NCI-H1436 treated with DMSO at 0.1 percent for 48 hours (cell line): ENCODE measurements at places on chromosomes 12 and 14.

DNA sequence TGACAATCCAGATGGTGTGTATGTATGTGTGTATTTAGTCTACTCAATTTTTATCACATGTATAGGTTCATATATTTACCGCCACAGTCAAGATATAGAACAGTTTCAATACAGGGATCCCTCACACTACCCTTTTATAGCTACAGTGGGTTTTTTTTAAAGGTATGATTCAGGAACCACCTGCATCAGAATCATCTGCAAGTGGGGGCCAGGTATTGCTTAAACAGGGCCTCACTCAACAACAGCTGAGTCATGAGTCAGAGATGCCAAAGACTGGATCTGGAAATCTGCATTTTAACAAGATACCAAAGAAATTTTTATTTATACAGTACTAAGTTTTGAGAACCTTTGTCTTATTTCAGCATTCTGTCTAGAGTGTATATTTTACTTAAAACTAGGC is 117.6 kb downstream of the SLC35F4 start:
- DNase-seq: no peak

- DNase-seq: no peak
Observed at GRCh38 chr12:14066021-14066420, 84.6 kb upstream of the GRIN2B start.

- DNase-seq: no peak
Observed at GRCh38 chr12:100329800-100330199, 27.1 kb upstream of the SLC17A8 start.

- no peak for DNase-seq
Observed at GRCh38 chr14:39563361-39563760, 131.1 kb upstream of the FBXO33 start.

GRCh38 chr12:14283489-14284144 is 81.9 kb upstream of the ATF7IP start:
- DNase-seq: no peak

DNA sequence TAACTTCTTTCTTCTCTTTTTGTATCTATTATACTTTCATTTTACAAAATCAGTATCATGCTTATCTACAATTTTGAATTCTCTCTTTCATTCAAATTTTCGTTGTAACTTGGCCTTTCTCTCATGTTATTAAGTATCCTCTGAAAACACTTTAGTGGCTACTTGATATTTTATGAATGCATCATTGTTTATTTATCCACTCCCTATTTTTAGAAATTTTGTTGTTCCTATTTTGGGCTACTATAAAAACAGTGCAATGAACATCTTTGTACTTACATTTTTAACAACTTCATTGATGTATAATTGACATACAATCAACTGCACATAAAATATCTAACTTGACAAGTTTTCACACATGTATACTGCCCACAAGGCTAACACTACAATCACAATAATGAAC is 44.0 kb upstream of the AMIGO2 start:
- DNase-seq: no peak

GRCh38 chr12:1666215-1666614 is 24.7 kb upstream of the ADIPOR2 start:
- DNase-seq: no peak

DNA sequence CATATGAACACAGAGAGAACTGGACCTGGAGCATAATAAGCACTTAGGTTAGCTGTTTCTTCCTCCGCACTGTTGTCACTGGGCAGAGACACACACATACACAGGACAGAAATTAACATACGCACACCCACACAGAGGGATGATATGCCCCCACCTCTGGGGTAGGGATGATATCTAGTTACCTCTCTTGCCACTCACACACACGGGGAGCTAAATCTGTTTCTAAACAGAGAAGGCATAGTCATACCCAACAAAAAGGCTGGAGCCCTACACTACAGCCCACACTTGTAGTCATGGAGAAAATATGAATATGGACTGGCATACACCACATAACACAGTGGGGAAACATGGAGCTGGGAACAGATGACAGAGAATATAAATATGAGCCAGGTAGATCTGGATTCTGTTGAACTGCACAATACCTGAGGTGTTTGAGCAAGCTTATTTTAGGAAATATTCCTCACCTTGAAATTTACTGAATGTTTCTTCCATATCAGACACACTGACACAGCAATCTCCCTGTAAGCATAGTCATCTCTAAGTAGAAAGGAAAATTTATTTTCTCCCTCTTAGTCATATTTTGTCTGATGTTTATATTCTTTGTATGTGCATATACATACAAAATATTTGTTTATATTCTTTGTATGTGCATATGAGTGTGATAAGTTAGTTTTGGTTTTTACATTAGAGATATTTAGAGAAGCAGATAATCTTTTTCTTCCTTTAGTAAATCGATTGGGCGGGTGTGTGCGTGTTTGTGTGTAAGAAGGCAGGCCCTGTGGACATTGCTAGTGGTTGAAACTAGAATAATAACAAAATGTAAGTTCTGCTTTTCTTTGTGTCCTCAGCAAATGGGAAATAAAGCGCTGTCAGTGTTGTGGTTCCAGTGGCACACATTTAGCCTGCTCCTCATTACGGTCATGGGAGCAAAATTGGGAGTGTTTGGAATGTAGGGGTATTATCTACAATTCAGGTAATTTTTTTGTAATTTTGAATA is 20.9 kb upstream of the SCFD1 start:
- no peak for DNase-seq

GRCh38 chr14:87785897-87786296 is 207.1 kb downstream of the GALC start:
- no peak for DNase-seq

- DNase-seq: no peak
Observed at GRCh38 chr12:104692557-104693218, 235.9 kb downstream of the CHST11 start.

GRCh38 chr12:118183155-118183554 is 47.2 kb downstream of the PEBP1 start:
- no peak for DNase-seq

DNA sequence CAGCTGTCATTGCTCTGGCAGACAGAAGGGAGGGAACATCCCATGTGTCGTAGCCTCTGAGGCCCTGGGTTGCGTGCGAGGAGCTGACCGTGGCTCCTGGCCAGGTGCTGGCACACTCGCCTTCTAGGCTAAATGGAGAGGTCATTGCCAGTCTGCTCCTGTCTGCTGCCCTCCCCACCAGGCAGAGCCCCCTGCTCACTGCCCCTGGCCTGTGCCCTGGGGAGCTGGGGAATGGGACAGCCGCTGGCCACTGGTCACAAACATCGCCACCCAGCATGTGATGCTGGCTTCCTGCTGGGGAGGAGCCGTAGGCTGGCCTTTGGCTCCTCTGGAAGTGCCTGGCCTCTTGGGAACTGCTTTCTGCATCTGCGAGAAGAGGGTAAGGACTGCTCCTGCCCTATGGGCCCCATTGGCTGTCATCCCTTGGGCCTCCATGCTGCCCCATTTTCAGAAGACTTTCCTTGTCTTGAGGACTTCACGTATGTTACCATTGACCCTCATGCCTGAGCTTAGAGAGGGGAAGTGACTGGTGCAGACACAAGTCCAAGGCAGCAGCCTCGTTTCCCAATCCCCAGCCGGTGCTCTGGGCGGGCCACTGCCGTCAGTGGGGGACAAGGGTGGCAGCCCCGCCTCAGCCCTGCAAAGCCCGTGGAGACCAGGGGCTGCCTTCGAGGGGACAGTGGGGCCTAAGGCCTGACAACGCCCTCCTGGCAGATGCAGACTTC is 2.0 kb upstream of the TNFAIP2 start:
- no peak for DNase-seq

DNA sequence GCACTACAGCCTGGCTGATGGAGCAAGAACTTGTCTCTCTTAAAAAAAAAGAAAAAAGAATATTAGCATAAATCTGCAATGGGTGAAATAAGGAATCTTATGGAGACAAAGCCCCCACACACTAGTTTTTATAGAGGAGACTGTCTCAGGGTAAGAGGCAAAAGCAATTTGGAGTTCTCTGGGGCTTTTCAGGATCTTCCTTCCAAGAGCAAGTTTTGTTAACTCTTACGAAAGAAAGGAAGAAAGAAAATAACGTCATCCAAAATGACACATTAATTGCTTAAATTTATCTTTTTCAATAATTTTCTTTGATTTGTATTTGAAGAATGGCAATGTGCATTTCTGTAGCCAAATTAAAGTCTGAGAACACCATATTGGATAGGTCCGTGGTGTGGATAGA is 3.8 kb downstream of the PDE6H start:
- DNase-seq: no peak

DNA sequence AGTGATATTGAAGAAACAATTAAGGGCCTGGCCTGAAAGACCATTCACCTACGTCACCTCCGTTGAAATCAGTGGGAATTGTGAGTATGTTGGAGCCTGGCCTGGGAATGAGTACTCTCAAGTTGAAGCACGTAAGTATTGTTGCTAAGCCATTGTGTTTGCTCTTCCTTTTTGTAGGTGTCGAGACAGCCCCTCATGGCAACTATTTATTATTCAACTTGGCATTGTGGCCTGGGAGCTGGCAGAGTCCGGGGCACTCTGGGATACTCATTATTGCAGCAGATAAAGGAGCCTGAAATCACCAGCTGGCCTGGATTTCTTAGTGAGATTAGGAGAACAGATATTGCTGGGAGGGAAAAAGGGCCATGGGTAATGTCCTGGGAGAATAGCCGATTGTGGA is 147.4 kb downstream of the C12orf75 start:
- DNase-seq: no peak

GRCh38 chr12:76055393-76055792 is 23.8 kb upstream of the PHLDA1 start:
- no peak for DNase-seq

DNA sequence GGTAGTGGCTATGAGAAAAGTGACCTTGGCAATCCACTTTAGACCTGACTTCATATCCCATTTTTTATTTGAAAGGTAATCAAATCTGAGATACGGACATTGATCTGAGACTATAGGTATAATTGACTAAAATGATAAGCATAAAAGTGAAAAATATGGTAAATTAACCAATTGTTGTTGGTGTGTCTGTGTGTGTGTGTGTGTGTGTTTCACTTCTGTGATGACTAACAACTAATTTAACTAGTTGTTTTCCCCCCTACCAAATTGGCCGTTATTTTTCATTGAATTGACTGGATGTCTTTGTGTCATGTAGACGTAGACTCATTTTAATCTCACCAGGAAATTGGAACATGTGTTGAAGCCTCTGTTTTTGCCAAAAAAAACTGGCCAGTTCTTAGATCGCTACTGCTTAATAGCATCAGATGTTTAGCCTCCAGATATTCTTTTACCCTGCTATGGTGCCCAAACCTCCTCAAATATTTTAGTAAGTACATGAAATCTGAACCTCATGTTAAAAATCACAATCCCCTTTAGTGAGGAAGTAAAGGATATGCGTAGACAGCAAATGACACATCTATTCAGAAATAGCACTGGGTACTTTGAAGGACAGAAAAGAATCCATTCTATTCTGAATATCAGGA is 395.0 kb downstream of the EGLN3 start:
- DNase-seq: no peak

DNA sequence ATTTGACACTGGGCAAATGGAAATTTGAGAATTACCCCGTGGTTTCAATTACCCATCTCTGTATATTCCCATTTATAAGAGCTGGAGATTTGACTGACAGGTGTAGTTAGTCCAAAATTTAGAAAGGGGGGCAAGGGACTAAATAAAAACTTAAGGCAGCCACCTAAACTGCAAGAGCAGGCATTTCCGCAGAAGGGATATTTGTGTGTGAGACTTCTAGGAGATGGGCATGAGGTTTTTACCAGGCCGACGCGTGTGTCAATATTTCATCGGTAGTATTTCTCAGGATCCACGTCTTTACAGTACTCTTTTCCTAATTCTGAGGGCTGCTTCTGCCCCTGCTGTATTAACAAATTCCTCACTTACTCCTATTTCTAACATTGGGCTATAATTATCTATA is 1.4 kb downstream of the FAR2 start:
- no peak for DNase-seq

DNA sequence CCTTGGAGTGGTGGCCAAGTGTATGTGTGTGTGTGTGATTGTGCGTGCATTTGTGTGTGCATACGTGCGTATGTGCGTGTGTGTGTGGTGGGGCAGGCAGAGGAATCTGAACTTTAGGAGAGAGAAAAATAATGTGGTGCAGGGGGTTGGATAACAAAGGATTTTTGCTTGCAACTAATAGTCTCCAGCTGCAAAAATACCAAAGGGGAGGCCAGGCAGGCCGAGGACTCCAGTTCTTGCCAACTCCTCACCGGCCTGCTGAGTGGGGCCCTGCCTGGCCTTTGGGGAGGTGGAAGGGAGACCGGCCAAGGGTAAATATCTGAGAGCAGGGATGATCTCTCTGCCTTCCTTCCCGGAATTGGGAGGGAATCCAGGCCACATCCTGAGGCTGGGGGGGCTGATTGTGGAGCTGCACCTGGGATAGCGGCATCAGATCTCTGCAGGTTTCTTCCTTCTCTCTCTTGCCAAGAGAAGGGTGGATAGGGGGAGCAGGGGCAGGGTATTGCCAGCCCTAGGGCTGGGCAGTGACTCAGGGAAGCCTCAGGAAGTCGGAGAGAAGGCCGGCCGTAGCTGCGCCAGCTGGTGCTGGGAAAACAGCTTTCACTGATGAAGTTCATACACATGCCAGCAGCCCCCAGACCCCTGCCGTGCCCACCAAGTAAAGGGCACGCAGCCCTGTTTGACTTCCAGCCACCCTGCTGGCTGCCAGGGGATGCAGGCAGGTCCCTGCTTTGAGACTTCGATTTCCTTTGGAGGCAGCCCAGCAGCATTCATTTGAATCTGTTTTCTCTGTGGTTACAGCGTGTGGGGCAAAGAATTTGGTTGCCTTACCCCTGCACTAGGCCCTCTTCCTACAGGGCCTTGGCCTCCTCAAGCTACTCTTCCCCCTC is 4.6 kb upstream of the LRP1-AS start:
- DNase-seq: no peak

DNA sequence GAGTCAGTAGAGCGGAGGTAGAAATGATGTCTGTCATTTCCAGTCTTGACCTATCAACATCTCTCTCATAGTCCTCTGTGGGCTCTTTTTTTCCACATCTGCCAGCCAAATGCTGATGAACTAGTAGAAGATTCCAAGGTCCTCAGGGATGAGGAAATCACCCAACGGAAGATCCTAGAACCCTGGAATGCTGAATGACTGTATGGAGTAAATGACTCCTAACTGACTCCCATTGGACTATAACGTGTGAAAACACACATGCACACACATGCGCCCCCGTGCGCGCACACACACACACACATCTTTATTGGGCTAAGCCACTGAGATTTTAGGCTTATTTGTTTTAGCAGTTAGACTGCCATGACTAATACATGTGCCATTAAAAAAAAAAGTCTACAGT is 159.2 kb downstream of the MYRFL start:
- no peak for DNase-seq

GRCh38 chr12:13253966-13254760 is 57.6 kb downstream of the EMP1 start:
- no peak for DNase-seq

DNA sequence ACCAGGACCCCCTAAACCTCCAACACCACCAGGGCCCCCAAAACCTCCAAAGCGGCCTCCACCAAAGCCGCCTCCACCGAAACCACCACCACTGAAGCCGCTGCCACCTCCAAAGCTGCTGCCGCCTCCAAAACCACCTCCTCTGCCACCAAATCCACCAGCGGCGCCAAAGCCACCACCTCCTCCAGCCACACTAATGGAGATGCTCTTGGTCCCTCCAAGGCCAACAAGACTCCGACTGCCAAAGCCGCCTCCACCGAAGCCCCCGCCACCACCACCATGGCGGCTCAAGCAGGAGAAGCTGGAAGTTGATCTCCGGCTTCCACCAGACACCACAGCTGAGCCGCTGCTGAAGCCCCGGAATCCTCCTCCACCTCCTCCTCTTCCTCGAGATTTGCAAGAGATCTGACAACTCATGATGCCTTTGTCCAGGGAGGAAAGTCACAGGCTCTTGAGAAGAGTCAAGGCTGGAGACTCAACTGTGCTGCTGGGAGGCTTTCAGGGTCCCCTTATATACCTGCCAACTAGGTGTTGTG is at the start of gene KRT2:
Gene KRT2 (minus strand): TSS at position 486 of the 536 bp plus-strand sequence. CDS start 69 bp downstream, at position 417.
- DNase-seq: no peak
